Tibial nerve (tissue), 4 donors: ENCODE measurements at places on chromosomes 16 and 17.
A peak's percentile ranks its signal among the peaks of the same experiment; 100 is the strongest.

DNA sequence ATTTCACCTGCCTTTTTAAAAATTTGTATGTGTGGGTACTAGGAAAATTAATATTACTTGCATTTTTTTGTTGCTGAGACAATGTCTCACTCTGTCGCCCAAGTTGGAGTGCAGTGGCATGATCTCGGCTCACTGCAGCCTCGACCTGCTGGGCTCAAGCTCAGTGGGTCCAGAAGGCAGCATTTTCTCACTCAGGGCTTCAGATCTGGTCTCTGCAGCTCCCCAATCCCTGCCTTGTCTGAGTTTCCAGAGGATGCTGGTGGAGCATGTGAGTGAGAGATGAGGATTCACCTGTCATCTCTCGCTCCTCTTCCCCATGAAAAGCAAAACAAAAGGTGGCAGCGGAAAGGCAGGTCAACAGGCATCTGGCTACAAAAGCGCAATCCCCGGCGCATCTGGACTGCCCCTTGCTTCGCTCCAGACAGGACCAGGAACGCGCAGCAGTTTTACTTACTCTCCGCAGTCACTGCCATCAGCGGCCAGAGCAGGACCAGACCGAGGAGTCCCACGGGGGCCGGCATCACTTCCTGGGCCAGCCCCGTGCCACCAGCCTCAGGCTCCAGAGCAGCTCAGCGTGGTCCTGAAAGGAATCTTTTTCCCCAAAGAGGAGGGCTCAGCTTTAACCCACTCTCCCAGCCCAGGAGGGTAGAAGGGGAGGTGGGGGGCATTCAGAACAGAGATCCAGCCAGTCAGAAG, 59.9 kb downstream of the LITAF start:
- DNase-seq: no peak

DNA sequence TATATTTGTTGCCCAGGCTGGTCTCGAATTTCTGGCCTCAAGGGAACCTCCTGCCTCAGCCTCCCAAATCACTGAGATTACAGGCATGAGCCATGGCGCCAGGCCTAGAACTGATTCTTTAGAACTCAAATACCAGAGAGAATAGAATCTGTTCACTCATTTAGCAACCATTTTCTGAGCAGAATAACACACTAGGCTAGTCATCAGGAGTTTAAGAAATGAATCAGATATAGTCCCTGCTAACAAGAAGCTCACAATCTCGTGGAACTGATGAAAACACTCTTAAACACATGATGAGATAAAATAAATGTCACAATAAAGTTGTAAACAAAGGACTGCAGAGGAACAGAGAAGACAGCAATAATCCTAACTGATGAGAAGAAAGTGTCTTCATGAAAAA, 55.8 kb upstream of the ADCY9 start:
- no peak for DNase-seq

GRCh38 chr17:67982686-67983382, 13.4 kb downstream of the C17orf58 start:
- DNase-seq: no peak

DNA sequence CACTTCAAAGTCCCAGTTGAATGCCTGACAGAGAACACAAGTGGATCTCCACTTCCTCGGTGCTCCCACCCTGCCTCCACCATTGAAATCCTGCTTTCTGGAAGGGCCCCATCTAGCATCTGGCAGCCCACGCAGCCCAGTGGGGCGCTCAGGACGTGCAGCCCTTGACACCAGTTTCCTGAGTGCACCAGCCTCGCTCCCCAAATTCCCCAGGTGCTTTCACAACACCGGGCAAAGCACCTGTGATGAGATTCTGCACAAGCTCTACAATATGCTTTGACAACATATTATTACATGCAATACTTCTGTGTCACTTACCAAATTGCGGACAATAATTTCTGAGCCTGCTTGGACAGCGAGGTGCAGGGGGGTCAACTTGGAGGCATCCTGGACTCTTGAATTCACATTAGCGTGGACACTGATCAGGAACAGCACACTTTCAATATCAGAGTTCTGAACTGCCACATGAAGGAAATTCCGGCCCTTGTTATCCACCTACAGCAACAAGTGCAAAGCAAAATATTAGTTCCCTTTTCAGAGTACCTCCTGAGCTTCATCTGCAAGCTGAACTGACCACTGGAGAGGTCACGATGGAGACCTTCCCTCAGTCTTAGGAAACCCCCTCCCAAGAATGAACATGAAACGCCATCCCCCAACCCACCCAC, 33.9 kb downstream of the CYB5D2 start:
- no peak for DNase-seq

DNA sequence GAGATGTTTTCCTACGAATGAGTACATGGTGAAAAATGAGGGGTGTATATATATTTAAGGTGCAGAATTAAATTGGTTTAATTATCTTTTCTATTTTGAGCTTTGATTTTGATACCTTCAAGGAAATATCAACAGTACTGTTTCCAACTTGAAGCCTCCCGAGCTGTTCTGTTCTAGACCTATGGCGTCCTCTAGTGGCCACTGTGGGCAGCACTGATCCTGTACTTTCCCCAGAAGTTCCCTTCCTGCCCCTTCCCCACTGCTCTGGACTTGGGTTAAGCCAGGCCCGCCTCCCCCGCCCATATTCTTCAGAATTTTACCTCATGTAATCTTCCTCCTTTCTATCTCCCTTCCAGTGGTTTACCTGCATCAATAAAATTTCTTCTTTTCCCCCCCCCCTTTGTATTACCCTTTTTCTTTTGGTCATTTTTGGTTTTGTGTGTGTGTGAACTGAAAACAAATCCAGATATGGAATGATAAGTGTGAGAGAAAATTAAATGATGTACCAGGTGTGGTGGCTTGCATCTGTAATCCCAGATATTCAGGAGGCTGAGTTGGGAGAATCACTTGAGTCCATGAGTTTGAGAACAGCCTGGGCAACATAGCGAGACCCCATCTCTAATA, 1643.5 kb downstream of the TP53TG3F start:
- no peak for DNase-seq

DNA sequence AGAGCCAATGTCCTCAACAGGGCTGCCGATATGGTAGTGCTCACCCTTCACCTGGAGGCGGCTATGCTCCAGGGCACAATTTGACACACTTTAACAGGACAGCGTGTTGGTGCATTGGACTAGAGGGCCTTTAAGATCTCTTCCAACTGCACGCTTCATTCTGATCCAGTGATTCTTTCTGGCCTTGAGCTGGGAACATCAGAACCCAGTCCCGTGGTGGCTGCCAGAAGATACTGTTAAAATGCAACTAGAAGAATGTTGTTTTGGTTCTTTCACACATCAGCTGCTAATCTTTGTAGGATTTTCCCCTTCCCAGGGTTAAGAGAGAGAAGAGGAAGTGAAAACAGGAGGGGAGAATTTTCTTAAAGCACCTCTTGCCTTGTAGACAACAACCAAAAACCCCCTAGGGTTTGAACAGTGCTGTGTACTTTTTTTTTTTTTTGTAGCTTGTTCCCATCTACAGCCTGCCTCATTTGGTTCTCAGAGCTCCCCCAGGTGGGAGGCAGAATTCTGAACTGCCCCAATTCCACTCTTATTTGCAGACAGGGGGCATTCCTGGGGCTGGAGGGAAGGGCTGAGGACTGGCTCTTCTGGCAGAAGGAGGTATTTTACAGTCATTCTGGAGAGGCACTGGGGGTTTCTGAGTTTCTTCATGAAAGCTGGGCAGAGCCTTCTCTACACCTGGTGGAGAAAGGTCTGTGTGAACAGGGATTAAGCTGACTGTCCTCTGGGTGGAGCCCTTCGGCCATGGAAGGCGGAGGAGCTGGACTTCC, 32.4 kb downstream of the SMARCE1 start:
- no peak for DNase-seq

GRCh38 chr17:10120109-10120485, 78.3 kb downstream of the GAS7 start:
- DNase-seq: no peak

DNA sequence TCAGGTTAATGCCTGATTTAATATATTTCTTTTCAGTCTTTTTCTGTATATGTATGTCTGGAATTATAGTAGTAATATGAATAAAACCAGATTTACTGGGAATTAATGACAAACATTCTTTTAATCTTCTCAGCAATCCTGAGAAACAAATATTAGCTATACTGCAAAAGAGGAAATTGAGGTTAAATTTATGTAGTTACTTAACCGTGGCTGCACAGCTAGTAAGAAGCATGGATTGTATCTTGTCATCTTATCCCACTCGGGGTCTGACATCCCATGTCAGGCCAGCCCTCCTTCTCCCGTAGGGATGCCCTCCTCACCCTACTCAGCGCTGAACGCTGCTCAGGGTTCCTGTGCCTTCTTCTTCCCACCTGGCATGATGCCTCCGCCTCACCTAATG, 143.0 kb downstream of the FTO start:
- no peak for DNase-seq

DNA sequence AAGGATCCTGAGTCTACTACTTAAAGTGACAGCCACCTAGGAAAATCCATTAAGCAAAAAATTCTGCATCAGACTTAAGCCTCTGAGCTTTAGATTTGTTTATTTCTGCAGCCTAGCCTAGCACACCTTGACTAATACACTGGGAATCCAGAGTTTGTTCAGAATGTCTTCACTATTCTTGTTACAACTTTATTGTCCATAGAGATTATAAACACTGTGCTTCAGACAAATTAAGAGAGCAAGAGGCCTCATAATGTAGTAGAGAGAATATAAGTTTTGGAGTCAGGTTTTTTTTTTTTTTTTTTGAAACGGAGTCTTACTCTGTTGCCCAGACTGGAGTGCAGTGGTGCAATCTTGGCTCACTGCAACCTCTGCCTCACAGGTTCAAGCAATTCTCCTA, 8.9 kb upstream of the THUMPD1 start:
- no peak for DNase-seq

DNA sequence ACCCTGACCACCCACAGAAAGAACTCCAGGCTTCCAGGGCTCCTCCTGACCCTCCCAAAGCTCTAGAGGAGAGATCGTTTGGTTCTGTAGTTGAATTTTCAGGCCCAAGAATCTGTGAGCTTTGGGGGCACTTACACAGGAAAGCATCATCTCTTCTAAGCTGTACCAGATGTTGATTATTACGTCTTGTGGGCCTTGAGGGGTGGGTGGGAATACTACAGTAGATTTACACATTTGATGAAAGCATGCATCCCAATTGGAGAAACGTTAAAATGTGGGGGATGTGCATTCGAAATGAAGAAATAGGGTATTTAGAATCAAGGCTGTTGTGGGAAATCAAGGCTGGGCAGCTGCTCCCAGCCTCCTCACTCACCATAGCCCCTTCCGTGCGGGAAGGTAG, 61.9 kb downstream of the MGAT5B start:
- DNase-seq: no peak

GRCh38 chr17:68304706-68305105, 13.4 kb downstream of the ARSG start:
- no peak for DNase-seq

DNA sequence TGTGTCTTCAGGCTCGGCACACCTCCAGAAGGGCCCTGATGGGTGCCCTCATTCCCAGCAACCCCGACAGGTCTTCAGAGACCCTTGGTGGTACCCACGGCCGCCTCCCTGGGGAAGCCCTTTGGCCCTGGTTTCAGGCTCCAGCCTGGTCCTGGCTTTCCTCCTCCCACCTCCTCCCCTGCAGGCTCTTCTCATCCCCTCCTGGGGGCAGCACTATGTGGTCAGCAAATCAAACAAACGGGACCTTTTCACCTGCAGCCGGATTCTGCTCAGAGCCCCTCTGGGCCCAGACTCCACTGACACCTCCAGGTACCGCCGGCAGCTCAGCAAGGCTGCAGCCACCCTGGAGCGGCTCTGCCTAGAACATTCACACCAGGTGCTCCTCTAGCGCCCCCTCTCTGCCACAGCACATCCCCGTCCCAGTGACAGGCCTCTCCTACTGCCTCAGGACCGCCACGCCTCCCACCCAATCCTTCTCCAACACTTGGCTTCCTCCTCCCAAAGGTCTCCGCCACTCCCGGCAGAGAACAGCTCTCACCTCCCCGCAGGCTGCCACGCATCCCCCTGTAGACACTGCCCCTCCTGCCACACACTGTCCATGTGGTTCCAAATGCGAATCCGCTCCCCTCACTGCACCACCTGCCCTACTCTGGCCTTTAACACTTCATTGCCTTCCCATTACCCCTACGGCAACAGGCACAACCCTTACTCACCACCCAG, 12.0 kb downstream of the CORO7 start:
- DNase-seq: peak; percentile 49

DNA sequence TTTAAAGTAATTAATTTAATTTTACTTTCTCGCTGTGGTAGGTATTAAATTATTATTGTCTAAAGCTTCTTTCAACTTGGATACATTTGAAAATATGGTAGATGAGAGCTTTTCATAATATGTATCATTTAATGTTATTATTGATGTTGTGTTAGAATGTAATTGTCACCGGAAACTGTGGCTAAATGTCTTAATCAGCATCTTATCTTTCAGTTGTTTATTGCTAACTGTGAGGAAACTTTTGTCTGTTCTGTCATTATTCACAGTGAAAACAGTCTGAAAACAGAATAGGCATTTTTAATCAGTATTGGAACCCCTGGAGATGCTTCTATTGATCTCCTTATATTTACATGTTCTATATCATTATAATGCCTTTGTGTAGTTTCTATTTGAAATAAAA, 120.7 kb downstream of the STXBP4 start:
- DNase-seq: no peak

- DNase-seq: no peak
These were observed 67.9 kb downstream of the BCAS3 start for GRCh38 chr17:60745544-60745943.

- no peak for DNase-seq
These were observed 2.1 kb downstream of the SCARF1 start for GRCh38 chr17:1643293-1643998.

DNA sequence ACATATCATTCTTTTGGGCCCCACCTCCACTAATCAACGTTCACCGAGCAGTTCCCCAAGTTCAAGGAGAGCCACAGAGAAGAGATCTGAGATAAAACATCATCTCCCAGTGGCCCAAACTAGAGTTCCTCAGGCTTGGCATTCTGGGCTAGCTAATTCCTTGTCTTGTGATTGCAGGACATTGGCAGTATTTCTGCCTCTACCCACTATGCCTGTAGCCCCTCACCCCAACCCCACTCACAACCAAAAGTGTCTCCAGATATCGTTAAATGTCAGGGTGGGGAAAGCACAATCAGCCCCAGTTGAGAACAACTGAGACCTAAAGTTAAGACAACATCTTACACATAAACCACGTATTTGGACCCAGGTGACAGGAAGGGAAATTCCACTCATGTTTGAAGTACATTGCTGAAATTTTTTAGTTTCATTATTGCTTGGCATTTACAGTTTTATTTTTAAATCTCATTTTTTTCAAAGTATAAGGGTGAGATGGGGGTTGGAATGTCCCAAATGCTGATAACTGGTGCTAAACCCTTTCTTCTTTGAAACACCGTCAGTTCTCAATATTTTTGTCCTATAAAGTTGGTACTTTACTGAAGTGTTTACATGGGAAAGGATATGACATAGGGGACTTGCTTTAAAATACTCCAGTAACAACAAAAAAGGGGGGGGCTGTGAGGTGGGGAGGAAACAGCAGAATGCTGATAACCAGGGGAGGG, 13.6 kb downstream of the ZC3H7A start:
- no peak for DNase-seq

- DNase-seq: no peak
These were observed 1.1 kb upstream of the ZNF263 start for GRCh38 chr16:3282103-3282729.

- no peak for DNase-seq
These were observed 12.6 kb downstream of the MAF start for GRCh38 chr16:79587897-79588296.

- DNase-seq: no peak
These were observed 508 bp downstream of the FLCN start for GRCh38 chr17:17236295-17237025.

- no peak for DNase-seq
These were observed 103.5 kb upstream of the XYLT1 start for GRCh38 chr16:17574256-17574655.

- DNase-seq: no peak
These were observed 3.8 kb upstream of the ZNF764 start for GRCh38 chr16:30562021-30562420.
